ENCODE measurements at places on chromosomes 1 and 21. TPM values are rescaled to one million over a fixed set of nuclear protein-coding genes. Genes with fewer than 3 reads are reported as not detected.

- no peak for DNase-seq
These were observed 509.6 kb upstream of the CXADR start for GRCh38 chr21:17003258-17003615.

DNA sequence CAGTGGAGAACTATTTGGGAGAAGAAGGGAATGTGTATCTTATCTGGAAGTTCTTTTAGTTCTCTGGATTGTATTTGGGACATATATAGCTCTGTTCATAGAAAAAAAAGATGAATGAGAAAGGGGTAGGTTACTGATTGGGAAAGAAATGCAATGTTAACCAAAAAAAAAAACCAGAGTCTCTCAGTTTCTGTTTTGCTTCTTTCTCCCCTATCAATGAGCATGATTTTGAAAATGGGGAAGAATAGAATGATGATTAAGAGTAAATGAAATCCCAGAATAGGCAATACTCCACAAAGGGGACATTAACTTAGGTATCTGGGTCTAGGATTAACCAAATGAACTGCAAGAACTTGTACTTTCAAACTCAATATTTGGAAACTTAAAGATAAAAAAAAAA, 92.9 kb downstream of the RHOU start:
- no peak for DNase-seq

Gene RSPH1
- total RNA-seq = 4.0 TPM

Gene OR6K3
- total RNA-seq = not detected

DNA sequence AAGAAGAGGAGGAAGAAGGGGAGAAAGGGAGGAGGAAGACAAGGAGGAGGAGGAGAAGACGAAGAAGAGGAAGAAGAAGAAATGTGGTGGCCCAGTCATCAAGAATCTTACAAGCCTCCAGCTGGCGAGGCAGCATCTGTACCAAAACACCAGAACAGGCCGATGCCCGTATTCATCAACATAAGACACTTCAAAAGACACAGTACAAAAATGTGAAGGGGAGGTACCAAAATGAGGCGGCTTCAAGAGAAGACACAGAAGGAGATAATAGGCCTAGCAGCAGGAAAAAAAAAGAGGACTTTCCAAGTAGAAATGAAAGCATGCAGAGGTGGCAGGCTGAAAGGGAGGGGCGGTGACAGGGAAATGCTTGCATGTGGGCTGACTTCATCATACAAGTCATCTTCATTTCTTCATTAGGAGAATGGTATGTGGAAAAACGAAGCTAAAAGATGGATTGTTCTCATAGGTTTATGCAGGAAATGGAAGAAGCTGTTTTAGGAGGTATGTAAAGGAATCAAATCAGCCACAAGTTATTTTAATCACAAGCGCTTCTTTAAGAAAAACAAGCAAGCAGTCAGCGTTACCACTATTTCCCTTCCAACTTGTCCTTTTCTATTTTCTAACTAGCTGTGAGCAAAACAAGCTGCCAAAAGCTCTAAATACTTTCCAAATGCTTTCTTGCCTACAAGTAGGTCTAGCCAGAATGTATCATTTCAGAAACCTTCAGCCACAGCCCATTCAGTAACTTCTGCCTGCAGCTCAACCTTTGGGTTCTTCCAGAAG, 192.3 kb downstream of the SLC45A1 start:
- DNase-seq = no peak

DNA sequence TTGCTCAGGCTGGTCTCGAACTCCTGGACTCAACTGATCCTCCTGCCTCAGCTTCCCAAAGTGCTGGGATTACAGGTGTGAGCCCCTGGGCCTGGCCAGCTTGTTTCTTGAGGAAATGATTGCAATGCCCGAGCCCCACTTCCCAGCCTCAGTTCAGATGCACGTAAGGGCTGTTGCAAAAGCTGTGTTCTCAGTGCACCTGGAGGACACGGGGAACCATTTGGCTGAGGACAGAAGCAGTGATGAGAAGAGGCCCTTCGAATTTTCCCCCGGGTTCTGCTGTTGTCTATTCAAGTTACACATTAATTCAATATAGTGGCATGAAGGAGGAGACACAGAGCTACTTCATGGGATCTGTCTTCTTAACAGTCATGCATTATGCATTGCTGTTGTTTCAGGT, 78.8 kb upstream of the WDR26 start:
- DNase-seq = no peak

- no peak for DNase-seq
These were observed 27.7 kb upstream of the DAB1 start for GRCh38 chr1:57451516-57451915.

GRCh38 chr1:55288245-55288644, 73.1 kb upstream of the USP24 start:
- DNase-seq = no peak

DNA sequence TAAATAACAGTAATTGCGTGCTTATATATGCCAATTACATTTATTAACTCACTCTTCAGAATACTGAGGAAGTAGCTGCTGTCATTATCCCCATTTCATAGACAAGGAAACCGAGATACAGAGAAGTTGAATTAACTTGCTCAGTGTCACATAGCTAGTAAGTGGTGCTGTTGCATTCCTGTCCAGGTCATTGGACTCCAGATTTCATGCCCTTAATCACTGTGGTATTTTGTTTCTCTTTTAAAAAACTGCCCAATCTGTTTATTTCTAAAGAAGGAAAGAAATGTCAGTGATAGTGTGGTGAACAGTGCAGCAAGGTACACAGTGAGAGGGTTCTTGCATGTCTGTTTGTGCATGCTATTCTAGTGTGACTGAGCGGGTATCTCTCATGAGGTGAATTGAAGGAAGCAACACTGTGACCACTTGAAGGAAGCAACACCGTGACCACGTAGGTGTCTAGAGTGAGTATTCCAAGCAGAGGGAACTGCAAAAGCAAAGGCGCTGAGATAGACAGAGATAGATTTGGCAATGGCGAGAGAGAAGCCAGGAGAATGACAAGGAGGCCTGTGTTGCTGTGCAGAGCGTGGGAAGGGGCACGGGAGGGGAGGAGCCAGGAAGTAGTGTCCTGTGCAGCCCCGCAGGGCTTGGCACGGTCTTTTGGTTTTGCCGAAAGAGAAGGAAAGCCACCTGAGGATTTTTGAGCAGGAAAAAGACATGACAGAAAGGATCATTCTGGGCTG, 95.9 kb downstream of the CAMTA1 start:
- DNase-seq = no peak

Gene VANGL2
- 5.2 TPM for total RNA-seq

DNA sequence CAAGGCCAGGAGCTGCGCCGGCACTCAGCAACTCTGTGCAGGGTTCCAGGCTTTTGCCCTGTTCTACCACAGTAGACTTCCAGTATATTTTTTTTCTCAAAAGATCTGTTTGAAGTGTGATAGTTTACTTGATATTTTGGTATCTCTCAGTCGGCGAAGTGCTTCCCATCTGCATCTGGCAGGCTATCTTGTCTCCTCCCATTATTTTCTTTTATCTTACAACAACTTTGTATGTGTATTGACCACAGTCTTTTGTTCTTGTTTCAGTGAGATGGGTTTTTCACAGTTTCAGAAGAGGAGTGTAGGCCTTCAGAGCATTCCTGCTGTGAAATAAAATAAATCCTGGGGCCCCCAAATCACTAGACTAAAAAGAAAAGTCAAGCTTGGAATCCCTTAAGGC, 292.9 kb downstream of the PTGER3 start:
- DNase-seq = no peak

DNA sequence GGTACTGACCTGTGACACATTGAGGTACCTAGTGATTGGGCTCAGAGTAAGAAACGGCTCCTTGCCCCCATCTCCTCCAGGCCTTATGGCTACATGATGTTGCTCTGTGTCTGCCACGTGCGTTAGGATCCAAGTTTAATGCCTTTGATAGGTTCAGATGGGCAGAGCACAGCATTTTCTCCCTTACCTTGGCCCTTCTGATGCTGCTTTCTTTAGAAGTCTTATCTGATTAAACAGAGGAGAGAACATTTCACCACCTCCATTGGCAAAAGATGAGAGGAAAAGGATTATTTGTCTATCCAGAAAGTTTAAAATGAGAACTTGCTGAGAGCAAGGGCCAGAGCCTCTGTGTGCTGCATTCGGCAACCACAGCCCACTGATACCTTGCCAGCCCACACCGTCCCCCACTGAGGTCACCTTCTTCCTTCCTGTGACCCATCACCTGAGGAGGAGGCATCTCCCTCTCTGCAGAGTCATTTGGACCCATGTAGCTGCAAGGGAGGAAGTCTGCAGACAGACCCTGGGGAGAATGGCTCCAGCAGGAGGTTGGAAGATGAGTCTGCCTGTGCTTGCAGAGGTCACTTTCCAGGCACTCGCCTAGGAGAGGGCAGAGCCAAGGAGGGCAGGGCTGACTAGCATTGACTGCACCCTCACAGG, 16.7 kb downstream of the SHISA4 start:
- no peak for DNase-seq

DNA sequence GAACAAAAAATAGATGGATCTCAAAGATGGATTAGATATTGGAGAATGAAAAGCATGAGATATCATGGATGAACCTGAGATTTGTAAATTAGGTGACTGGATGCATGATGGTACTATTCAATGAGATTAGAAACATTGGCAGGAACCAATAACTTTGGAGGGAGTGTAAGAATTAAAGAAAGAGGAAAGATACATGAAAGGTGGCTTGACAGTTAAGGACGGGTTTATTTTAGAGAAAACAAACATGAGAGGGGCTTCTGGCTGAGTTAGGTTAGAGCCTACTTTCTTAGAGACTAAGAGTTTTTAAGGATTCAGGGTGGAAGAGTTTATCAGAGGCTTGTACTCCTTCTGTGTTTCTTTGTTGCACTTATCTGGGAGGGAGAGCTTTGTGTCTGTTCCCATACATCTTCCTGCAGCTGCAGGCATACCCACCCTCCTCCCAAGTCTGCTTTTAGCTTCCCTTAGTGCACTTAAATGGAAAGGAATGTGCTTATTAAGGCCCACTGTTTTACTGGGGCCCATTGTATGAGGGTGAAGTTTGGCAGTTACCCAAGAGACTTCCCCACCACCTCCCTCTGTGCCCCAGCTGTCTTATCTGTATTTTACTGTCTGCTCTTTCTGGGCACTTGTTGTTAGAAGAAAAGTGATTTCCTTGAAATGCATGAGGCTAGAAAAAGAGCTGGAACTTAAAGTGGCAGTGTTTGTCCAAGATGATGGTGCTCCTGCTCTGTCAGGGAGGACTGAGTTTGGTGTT, 26.1 kb upstream of the CR2 start:
- DNase-seq = no peak

DNA sequence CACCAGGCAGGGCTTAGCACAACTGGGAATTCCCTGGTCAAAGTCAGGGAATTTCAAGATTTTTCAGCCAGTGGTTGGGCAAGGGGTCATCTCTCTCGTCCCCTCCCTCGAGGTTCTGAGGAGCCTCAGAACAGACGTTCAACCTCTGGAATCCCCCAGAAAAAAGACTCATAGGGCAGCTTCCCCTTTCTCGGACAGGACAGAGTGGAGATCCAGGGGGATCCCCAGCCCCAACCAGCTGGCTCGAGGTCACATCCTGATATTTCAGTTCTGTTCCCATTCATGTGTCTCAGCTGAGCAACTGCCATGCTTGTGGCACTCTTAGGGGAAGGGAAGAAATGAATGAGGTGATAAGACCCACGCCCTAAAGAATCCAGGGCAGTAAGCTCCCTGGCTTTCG, 4.9 kb upstream of the LAD1 start:
- DNase-seq = no peak

DNA sequence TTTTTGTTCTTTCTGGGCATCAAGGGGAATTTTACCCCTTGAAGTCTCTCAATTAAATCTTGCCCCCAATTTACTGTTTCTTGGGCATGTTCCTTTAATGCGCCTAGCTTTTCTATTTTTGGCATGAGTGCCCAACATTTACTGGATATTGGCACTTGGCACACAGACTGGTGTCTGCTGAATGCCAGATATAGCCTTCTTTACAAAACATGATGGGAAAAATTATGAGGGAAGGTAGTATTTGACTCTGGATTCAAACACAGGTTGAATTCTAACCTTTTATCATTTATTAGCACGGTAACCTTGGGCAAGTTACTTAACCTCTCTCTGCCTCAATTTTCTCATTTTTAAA, 88.3 kb upstream of the GPR52 start:
- no peak for DNase-seq

GRCh38 chr1:44303532-44303931, 51.5 kb downstream of the ERI3 start:
- no peak for DNase-seq

GRCh38 chr1:37746806-37747205, 18.1 kb downstream of the EPHA10 start:
- no peak for DNase-seq

Gene DISP3
- 0.17 TPM for total RNA-seq

- DNase-seq = no peak
These were observed 34.7 kb downstream of the MDM4 start for GRCh38 chr1:204550926-204551325.

DNA sequence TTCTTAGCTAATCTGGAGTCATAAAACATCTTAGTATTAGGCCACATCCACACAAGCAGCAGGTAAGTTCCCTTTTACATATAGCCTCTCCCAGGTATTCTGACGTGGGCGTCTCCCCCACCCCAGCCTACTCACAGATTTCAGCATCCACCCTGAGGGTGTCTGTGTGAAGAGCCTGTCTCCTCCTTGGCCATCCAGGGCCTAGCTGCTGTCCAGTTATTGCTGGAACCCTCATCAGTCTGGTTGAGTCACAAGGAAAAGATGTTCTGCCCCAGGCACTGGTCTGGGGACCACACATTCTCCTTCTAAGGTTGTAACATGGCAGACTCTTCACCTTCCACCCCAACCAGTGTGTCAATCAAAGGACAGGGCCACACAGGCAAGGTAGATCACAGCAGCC, 57.6 kb downstream of the ETS2 start:
- DNase-seq = no peak

Measured in mucosa of descending colon (tissue), 3 donors.